Motor neuron (in vitro differentiated cells): ENCODE measurements at places on chromosomes 4 and X.

- ATAC-seq: no peak
These were observed 20.9 kb downstream of the INTS6L start for GRCh38 chrX:135541351-135541750.

GRCh38 chr4:145927030-145927429, 11.6 kb downstream of the ZNF827 start:
- ATAC-seq: no peak

DNA sequence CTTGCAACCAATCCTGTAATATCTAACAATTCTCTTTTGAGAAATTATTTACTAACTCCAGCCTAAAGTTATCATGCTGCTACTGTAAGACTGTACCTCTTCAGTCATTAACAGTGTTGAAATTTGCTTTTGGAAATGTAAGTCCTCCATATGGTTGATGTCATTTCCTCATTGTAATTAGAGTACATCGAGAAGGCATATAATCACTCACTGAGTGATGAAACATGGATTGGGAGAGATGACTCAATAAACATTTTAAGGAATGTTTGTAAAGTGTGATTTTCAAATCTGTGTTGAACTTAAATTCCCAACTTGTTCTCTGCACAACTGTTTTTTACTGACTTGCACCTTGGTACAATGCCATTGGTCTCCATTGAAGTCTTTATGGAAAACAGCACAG, 61.2 kb downstream of the HMGB2 start:
- ATAC-seq: no peak

GRCh38 chrX:47796433-47796906, 40.2 kb upstream of the ZNF81 start:
- no peak for ATAC-seq

- no peak for ATAC-seq
These were observed 333.1 kb upstream of the IGFBP7 start for GRCh38 chr4:57443308-57443707.

- peak; percentile 71 for ATAC-seq
These were observed 90.6 kb downstream of the LRP2BP start for GRCh38 chr4:185304944-185305690.

- no peak for ATAC-seq
These were observed 152.7 kb downstream of the TEX11 start for GRCh38 chrX:70755850-70756249.

GRCh38 chrX:25016361-25016671, 551 bp upstream of the ARX start:
- no peak for ATAC-seq
